Activated effector memory CD4-positive, alpha-beta T cell treated with Interleukin-2 at 50 U/mL for 16 hours (primary cell): ENCODE measurements at places on chromosomes 7 and 10.

- no peak for DNase-seq
These were observed 180.7 kb upstream of the PRSS1 start for GRCh38 chr7:142568435-142569097.

GRCh38 chr10:116774728-116775151, 32.4 kb upstream of the HSPA12A start:
- no peak for DNase-seq

GRCh38 chr7:48130658-48131108, 40.6 kb upstream of the ABCA13 start:
- DNase-seq, result no peak

DNA sequence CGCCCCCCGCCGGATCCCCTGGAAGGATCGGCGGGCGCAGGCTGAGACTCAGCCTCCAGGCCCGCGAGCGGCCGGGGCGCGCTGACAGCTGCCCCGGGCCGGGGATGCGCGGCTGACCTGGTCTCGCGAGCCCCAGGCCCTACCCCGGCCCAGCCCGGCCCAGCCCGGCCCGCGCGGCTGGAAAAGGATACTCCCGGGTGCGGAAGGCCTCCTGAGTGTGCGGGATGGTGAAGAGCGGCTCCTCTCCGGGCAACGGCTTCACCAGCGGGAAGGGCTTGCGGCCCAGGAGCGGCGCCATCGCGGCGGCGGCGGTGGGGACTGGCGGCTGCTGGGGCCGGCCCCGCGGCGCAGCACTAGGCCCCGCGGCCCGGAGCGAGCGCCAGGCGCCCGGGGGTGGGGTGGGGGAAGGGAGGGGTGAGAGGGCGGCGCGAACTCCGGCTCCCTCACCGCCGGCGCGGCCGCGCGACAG, 423 bp downstream of the BAZ1B start:
- no peak for DNase-seq

GRCh38 chr10:123945325-123945920, 53.8 kb upstream of the CPXM2 start:
- DNase-seq, result no peak

GRCh38 chr10:122267849-122268737, 3.0 kb upstream of the BTBD16 start:
- DNase-seq, result peak; percentile 26

DNA sequence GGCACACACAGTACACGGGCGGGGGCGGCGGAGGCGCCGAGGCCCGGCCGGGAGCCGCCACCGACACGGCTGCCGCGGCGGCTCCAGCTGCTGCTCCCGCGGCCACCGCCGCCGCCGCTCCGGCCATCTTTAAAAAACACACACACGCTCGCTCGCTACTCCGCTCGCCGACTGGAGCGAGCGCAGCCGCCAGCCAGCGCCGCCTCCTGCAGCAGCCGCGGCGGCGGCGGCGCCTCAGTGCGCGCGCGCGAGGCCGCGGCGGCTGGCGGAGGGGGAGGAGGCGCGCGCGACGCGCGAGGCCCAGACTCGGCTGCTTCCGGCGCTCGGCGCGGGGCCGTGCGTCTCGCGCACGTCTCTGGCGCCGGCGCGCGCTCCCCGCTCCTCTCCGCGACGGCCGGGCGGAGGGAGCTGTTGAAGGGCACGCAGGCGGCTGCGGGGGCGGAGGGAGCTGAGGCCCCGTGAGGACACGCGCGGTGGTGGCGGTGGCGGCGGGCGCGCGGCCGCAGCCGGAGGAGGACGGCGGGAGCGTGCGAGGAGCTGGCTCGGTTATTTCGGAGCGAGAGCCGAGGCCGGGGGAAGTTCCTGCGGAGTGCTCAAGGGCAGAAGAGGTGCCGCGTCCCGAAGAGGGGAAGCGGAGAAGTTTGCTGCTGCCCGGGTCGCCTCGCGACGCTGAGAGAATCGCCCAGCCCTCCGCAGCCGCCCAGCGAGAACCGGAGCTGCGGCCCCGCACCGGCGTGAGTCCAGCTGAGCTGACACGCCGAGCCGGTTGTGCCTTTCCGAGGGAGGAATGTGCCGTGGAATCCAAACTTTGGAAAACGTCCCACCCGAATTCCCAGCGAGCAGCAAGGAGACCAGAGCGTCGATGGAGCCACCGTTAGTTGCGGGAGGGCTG, at the start of gene KDM7A:
Gene KDM7A (minus strand): TSS at position 173 of the 892 bp plus-strand sequence. CDS start 46 bp downstream, at position 127.
- DNase-seq, result peak; percentile 85

GRCh38 chr7:54874804-54875203, 115.8 kb upstream of the SEC61G start:
- no peak for DNase-seq

GRCh38 chr7:84248843-84249242, 54.3 kb upstream of the SEMA3A start:
- DNase-seq, result no peak

- no peak for DNase-seq
These were observed 288.4 kb downstream of the SNX13 start for GRCh38 chr7:17651863-17652385.

DNA sequence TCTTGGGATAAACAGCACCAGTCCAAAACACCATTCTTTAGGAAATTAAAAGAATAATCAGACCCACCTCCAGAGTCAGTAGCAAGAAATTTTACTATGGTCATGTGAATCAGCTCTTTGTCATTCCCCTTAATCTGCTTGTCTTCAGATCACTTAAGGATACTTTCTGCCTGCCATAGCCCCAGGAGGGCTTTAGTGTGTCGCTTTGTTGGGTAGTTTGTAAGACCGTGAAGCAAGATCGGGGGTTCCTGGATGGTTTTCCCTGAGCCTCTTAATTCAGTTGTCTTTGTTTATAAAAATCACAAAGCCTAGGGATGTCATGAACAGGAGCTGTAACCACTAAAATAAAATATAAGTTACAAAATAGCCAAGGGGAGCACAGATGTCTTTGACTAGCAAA, 223.6 kb downstream of the RELN start:
- no peak for DNase-seq

DNA sequence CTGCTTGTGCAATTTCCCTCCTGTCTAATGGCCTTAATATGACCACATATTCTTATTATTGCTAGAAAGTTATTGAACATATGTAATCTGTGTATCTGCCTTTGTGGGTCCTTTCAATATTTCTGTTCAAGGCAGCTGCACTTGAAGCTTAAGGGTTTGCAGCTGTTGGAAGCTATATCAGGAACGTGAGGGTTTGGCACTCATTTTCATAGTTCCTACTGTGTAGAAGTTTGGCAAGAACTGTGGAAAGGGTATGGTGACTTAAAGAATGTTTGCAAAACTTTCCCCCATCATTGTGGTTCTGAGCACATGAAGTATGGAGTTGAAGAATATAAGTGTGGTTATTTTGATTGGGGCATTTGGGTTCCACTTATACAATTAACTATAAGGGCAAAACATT, 144.7 kb upstream of the SEMA3A start:
- no peak for DNase-seq

GRCh38 chr7:424961-425793, 94.5 kb downstream of the PDGFA start:
- no peak for DNase-seq

DNA sequence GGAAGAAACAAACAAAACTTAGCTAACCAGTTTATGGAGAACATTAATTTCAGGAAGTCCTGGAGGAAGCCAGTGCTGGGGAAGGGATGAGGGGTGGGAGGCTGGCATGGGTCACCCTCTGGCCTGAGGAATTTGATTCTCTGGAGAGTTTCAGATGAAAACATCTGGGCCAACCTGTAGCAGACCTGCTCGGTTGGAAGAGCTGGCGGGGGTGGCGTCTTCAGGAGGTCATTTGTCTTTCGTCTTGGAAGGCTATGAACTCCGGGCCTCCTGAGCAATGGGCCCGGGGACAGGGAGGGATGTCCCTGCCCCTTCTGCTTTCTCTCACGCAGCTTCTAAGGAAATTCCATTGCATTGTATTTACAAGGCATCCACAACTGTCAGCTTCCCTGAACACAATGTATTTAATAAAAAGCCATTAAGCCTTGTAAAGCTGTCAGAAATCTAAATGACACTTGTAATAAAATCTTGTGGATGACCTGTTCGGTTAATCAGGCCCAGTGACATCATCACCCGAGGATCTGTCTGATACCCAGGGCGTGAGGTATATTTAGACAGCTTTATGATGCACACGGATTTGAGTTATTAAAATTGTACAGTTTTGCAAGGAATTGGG, 250.5 kb downstream of the RAB11FIP2 start:
- DNase-seq, result no peak

- peak; percentile 63 for DNase-seq
These were observed 5.7 kb downstream of the KAZALD1 start for GRCh38 chr10:101067356-101068083.

- DNase-seq, result no peak
These were observed 29.4 kb downstream of the GRID1 start for GRCh38 chr10:86337121-86337601.

GRCh38 chr7:106520962-106521514, 139.9 kb downstream of the CCDC71L start:
- no peak for DNase-seq

GRCh38 chr7:2110610-2111396, 121.9 kb downstream of the MAD1L1 start:
- DNase-seq, result no peak
